ENCODE measurements at places on chromosomes 7 and 10.

DNA sequence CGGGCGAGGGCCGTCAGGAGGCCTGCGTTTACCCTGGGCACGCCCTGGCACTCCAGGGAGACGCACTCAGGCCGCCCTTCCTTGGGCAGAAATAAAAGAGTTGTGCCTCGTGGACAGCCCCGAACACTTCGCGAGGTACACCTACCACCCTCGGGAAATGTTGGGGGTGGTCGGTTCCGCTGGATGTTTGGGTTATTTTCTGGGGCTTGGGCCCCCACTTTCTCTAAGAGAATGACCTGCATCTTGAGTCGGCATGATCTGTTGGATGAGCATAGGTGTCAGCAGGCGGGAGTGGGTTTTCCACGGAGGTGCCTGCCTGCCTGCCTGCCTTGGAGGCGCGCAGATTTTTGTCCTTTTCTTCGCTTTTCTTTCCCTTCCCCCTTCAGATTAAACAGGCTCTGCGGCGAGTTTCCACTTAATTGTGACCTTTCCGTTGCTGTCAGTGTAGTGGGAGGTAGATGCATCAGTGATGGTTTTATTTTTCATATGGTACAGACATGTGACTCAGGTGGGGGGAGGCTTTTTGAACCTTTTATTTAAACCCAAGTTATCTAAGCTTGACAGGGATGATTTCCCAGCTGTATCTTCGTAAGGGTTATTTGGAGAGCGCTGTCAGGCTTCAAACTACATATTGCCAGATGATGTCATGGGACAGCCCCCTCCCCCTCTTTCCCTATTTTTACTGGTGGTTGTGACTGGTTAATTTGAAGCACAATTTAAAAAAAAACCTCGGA, 661 bp downstream of the HECTD2 start:
- DNase-seq = no peak

DNA sequence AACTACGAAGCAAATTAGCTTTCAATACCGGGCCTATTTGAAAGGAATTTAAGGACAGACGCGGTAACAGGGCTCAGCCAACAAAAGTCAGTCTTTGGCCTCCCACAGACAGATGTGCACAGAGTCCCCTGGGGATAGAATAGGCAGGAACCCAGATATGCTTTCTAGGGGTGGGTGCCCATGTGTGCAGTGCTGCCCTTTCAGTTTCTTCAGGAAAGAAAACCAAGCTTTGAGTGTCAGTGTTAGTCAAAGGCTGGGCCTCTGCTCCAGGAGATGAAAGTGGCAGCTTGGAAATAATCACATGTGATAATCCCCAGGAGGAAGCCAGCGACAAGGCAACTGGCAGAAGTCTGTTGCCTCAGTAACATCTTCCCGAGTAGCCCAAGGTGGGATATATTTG, 43.8 kb upstream of the CSTF2T start:
- no peak for DNase-seq

GRCh38 chr7:138515001-138515528, 55.0 kb downstream of the TRIM24 start:
- DNase-seq = no peak

- DNase-seq = no peak
Measured at GRCh38 chr10:124686707-124687376, 57.3 kb downstream of the FAM53B start.

DNA sequence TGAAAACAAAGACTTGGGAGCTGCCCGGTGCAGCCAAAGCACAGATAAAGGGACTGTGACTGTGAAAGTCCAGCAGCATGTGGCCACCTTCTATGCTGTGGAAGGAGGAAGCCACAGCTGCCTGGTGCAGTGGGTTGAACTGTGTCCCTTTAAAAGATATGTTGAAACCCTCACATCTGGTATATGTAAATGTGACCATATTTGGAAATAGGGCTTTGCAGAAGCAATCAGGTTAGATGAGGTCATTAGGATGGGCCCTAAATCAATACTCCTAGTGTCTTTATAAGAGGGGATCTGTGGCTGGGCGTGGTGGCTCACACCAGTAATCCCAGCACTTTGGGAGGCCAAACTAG, 136.9 kb downstream of the GLI3 start:
- no peak for DNase-seq

DNA sequence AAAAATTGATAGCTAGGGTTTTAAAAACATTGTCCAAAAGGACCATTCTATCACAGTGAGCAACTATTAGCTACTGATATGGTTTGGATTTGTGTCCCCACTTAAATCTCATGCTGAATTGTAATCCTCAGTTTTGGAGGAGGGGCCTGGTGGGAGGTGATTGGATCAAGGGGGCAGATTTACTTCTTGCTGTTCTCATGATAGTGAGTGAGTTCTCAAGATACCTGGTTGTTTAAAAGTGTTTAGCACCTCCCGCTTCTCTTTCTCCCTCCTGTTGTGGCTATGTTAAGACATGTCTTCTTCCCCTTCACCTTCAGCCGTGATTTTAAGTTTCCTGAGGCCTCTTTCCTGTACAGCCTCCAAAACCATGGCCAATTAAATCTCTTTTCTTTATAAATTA, 500.4 kb upstream of the POT1 start:
- DNase-seq = no peak

GRCh38 chr7:121500360-121501058, 104.4 kb upstream of the FAM3C start:
- no peak for DNase-seq

DNA sequence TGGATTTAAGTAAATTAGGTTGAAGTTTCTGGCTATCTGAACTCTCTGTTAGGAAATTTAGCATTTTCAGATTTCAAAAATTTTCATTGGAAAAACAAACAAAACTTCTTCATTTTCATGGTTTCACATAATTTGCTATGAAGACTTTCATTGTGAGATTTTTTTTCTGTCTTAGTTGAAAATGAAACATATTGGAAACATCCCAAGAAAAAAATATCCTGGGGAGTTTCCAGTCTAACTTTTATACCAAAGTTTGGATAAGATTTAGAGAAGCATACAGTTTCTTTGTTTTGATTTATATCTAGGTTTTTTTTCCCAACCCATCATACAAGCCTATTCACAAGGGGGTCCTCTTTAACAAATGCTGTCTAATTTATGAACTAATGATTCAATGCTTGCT, 300.5 kb upstream of the SEMA3A start:
- no peak for DNase-seq

DNA sequence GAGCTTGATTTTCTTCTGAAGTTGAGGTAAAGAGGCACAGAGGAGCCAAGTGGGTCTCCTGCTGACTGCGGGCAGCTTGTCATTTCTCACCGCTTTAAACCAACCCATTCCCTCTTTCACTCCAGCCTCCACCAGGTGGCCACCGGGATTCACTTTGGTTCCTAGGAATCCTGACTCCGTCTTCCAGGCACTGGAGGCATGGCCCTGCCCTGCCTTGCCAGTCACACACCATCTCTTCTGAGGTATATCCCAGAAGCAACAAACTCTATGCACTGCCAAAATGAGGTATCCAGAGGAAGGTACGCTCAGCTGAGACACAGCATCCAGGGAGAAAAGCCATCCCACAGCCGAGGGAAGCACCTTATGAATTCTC, 280.8 kb downstream of the TNS3 start:
- DNase-seq = no peak

- no peak for DNase-seq
Measured at GRCh38 chr10:32938554-32939061, 19.4 kb downstream of the ITGB1 start.

DNA sequence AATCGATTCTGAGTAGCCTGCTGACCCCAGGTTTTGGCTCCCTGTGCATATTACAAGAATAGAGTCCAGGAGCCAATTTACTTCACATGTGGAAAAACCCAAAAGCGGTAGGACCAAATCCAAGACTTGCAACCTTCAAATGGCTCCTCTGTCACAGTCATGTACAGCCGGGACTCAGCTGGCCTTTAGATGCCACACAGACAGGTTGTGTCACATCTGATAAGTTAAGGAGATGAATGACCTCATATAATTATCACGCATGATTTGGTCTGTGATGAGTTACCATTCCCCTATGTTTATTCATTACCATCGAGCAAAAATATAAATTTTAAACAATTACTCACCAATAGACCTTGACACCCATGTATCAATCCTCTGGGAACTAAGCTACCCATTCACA, 14.2 kb downstream of the CACNA2D1 start:
- no peak for DNase-seq

DNA sequence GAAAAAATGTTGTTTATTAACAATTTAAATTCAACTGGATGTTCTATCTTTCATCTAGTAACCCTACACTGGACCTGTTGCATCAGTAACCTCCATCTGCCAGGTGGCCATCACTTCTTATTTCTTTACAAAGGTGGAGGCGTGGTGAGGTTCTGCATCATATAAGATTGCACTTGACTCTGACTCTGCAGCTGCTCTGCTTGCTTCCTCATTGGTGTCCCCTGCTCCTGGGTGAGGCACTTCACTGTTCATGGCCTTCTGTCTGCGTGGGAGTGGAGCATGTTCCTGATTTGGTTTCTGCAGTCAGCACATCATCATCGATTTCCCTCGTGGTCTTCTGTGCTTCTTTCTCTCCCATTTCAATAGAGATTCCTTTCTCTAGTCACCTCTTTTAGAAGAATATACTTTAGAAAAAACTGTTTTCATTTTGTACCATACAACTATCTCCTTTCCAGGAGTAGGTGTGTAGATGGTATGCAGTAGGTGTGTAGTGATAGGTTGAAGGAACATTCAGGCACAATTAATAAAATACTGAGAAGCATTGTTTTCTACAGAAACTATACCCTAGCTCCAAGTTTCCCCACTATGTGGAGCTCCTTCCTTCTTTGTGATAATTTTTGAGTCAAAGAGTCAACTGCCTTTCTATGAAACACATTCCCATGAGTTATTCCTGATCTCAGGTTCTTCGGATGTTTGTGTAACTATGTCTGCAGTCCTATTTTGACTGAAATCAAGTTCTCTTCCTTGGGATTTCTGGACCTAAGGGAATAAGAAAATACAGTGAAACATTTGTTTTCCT, 231.7 kb upstream of the CNTNAP2 start:
- DNase-seq = no peak

DNA sequence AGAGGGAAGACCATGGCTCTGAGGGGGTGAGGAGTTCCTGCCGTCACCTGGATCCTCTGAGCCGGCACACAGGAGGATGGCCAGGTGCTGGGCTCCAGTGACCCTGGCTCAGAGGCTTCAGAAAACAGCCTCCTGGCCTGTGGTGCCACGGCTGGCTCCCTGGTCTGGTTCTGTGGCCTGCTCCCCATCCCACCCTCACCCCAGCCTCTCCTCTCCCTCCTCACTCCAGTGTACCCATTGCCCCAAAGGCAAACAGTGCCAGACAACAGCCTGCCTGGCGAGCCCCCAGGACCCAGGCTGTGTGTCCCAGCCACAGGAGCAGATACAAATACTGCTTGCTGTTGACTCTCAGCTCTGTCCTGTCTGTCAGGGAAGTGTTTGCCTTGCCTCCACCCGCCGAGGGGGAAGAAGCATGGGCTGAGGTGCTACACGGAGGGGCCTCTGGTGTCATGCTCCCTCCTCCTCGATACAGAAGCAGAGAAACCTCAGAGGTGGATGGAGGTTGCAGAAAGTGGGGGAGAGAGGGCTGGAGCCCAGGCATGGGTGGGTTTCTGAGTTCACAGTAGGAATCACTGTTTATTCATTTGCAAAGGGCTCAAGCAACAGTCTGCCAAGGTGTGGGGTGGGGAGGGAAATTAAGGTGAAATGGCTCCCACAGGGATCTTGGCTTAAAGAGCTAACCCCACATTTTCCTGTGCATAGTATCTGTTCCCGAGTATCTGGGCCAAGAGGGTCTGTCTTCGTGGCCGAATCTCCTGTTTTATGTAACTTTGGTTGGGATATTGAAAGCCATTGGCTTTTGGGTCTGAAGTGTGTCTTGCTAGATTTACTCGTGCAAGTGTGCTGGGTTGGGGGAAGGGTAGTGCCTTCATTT, 5.5 kb downstream of the ADRA2A start:
- no peak for DNase-seq

GRCh38 chr10:5684971-5685763, 529 bp downstream of the TASOR2 start:
- no peak for DNase-seq

All from non-pigmented ciliary epithelial cell (primary cell).